ENCODE measurements at places on chromosomes 12 and 14.

DNA sequence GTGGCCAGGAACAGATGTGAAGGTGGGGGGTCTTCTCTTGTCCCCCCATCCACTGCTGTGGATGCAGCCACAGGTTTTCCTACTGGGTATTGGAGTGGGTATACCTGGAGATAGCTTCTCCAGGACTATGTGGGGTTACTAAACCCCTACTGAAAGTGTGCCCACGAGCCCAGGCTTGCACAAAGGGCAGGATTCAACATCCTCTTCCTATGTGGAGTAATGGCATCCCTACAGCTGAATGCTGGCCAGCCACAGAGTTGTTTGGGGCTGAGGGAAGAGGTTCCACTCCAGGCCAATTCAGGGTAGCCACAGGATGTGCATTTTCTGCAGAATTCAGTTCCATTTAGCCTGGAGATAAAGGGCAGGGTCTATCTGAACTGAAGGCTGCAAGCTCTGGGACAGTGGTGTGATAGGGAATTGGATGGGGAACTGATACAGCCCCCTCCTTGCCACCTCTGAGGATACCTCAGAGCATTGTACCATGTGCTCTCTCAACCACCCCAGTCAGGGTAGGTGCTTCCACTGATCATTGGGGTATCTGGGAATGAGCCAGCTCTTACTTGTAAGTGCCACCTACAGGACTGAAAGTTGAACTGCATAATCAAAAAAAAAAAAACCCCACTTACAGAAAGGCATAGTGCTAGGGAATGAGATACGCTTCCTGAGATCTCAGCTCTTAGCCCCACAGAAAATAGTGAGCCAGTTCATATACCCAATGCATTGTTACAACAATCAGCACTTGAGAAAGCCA, 187.1 kb downstream of the KITLG start:
- peak; percentile 24 for DNase-seq

DNA sequence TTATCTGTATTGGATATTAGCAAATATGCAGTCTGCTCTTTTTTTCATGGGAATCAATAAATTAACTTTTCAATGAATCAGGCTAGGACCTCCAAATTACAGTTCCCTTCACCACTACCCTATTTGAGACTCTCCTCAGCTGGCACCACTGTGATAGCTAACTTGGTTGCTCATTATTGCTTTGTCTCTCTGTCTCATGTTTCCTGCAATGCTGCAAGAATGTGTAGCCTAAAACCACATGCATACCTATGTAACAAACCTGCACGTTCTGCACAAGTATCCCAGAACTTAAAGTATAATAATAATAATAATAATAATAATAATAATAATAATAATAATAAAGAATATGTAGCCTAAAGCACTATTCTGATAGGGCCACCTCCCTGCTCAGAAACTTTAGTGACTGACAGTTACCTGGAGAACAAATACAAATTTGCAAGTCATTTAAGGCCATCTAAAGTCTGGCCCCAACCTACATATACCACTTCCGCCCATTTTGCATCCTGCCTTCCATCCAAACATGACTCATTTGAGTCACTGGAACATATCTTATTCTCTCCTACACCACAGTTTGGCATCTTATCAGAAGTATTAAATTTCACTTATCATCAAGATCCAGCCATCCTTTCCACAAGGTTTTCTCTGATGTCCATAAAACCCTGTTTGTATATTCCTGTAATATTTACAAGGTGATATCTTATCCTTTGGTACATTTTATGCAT, 215.1 kb downstream of the LRRK2 start:
- DNase-seq: no peak

DNA sequence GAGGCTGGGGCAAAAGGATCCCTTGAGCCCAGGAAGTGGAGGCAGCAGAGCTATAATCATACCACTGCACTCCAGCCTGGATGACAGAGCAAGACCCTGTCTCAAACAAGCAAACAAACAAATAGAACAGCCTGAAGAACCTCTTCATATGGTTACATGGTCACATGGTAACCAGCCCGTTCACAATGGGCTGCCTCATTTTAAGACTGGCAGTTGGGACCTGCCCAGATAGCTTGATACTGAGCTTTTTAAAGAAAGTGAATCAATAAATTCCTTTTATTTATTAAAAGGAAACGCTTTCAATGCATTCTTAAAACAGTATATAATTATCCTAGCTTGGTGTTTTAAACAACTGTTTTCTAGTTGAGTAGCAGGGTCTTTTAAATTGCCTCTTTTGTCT, 10.5 kb downstream of the MLXIP start:
- no peak for DNase-seq

DNA sequence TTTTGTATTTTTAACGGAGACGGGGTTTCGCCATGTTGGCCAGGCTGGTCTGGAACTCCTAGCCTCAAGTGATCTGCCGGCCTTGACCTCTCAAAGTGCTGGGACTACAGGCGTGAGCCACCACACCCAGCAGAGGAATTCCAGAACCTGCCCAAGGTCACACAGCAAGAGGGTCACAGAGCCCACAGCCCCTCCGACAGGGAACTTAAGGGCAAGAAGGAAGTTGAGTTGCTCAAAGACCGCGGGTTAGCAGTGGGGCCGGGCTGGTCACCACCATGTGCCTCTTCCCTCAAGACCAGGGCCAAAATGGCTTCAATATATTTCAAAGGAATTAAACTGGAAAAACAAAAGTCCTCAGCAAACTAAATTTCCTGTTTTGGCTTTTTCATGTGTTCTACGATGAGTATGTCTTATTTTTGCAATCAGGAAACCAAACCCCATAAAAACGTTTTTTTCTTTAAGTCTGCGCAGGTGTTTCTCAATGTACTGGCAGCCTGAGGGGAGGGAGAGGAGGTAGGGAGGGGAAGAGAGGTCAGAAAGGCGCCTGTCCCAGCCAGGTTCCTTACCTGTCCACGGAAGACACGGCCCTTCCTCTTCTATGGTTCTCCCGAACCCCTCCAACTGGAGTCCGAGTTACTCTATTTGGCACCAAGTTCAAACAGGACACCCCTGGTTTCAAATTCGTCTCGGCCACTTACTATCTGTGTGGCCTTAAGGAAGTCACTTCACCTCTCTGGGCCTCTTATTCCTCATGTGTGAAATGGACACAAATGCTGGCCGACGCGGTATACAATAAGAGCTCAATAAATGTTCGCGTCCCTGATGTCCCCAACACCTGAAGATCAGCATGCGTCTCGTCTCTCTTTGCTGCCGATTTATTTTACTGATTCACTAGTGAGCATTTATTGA, 778 bp downstream of the SLC8B1 start:
- no peak for DNase-seq

GRCh38 chr12:53378724-53379388, 1.1 kb upstream of the SP1 start:
- DNase-seq: no peak

DNA sequence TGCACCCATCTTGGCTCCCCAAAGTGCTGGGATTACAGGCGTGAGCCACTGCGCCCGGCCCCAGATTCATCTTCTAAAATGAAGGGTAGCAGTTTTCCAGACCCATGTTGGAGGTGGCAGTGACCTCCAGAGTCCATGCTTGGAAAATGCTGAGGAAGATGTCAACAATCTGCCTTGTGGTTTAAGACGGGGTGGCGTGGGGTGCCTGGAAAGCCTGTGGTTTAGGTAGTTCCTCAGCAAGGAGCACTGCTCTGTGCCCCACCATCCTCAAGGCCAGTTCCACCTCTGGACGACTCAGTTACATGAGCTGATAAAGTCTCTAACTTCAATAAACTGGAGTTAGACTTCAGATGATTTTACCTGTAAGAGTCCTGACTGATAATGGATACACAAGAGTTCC, 48.6 kb downstream of the DRAM1 start:
- no peak for DNase-seq

DNA sequence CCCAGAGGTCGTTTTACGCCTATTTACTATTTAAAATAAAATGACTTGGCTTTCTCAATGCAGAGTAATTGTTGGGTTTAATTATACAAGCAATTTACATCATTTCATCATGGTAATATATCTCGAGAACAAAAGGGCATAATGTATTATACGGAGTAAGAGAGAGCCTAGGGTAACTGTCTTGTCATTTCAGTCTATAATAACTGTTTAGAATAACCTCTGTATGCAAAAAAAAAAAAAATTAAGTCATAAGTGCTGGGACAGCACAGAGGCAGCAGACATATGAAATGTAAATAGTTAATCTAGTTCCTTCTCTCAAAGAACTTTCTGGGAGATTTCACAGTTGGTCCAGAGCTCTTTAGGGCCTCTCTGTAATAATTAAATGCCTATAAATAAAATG, 284.9 kb downstream of the TMTC2 start:
- no peak for DNase-seq

GRCh38 chr14:28057359-28058296, 709.0 kb upstream of the FOXG1 start:
- DNase-seq: no peak

DNA sequence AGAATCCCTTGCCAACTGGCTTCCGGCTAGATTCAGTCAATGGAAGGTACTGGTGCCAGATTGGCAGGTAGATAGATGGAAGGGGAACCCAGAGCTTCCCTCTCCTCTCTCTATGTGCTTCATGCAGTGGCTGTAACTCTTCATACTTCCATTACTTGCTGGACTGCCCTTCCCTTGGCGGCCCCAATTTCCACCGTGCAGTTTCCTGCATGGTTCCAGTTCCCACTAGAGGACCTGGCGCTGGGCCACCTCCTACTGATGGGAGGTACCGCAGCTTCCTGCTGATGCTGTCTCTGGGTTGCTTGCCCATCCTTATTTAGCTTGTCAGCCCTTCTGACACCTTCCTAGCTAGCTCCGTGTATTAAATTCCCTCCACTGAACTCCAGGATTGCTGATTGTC, 226.4 kb downstream of the ANO2 start:
- no peak for DNase-seq

GRCh38 chr14:41549282-41549681, 57.4 kb upstream of the LRFN5 start:
- no peak for DNase-seq

GRCh38 chr12:121227294-121227693, 17.4 kb downstream of the P2RX4 start:
- no peak for DNase-seq
